ENCODE measurements at places on chromosomes 2 and 18. TPM values are rescaled to one million over a fixed set of nuclear protein-coding genes. Genes with fewer than 3 reads are reported as not detected.

Gene UGT1A5
- not detected for total RNA-seq

Gene LHCGR
- not detected for total RNA-seq

Gene CHST10
- total RNA-seq = 15.4 TPM

Gene KCNS3
- 1.1 TPM for total RNA-seq

Gene SLC30A3
- 3.6 TPM for total RNA-seq

Gene UGT1A4
- total RNA-seq = not detected

Gene KDSR
- 40.5 TPM for total RNA-seq

Gene ACADL
- not detected for total RNA-seq

Gene MC4R
- not detected for total RNA-seq

Gene TMEM131
- 13.3 TPM for total RNA-seq

Gene TFCP2L1
- 10.0 TPM for total RNA-seq

Gene TUBA3D
- total RNA-seq = 1.7 TPM

Measured in A549 treated with ZK216348 at 1 μM for 4 hours (cell line).